ENCODE measurements at places on chromosomes 5 and 9. TPM values are rescaled to one million over a fixed set of nuclear protein-coding genes. Genes with fewer than 3 reads are reported as not detected.

Gene AIF1L
- polyA plus RNA-seq, result 347 TPM

Gene ZNF454
- 9.9 TPM for polyA plus RNA-seq

Gene SPATA31C1
- 0.58 TPM for polyA plus RNA-seq

Gene COL23A1
- polyA plus RNA-seq, result 6.2 TPM

DNA sequence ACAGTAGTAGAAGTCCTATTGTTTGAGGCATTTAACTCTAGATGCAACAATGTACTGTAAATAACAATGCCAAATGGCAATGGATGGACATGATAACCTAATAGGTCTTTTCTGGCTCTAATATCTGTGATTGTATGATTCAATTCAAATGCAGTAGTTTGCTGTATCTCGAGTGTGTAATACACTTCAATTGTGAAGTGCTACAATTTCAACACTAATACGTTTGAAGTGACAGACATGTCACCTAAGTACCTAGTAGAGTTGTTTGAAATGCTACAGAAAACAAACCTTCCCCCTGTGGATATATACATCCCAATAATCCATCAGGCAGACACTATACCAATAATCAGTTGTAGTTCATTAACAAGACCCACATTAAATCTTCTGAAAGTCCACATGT is 305.9 kb upstream of the ITGA1 start:
- no peak for DNase-seq

DNA sequence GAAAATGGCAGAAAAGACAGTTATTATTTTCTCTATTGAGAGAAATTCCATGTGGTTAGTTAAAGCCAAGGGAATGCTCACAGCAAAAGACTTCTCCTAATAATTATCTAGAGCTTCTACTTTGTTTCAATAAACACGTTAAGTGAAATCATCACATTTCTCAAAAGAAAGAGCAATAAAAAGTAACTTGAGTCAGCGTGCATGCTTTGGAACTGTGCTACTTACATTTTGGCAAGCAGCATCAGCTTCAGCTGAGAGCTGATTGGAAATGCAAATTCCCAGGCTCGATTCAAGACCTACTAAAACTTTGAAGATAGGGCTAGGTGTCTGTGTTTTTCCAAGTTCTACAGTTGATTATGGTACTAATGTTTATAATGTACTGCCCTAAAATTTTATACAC is 132.1 kb downstream of the CDH18 start:
- DNase-seq, result no peak

GRCh38 chr5:57531333-57531732 is 48.7 kb upstream of the ACTBL2 start:
- DNase-seq, result no peak

- peak; percentile 82 for DNase-seq
Observed at GRCh38 chr9:35675732-35676392, 2.1 kb downstream of the CA9 start.

GRCh38 chr5:11483630-11484029 is 420.6 kb downstream of the CTNND2 start:
- DNase-seq, result no peak

DNA sequence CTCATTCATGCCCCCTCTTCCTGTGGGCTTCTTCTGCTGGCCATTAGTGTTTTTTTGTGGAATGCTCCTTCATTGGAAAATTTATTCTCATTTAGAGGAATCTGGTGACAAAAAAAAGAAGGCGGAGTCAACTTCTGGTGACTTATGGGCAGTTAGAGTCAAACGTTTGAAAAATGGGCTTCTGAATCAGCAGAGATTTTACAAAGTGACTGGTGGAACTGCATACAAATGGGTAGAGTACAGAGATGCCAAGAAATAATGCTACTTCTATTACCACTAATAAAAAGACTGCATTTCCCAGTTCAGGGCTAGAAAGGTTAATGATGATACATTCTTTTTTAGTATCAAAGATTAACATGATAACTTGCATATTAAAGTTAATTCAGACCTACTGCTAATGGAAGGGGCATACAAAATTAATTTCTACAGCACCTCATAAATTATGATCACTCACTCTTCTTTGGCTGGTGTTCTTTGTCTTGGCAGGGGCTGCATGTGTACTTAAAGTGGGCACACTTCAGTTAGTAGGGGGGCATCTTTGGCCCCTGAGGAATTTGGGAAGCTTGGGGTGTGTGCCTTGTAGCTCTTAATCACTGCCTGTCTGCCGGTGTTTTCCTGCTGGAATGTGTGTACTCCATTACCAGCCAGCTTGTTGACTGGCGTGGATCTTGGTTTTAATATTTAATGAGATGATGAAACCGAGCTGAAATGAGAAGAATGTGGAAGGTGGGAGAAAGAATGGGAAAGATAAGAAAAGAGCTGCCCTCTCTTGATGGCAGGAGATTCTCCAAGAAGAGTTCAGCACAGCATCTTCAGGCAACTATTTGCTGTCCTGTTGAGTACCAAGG is 148.9 kb downstream of the DOCK2 start:
- no peak for DNase-seq

DNA sequence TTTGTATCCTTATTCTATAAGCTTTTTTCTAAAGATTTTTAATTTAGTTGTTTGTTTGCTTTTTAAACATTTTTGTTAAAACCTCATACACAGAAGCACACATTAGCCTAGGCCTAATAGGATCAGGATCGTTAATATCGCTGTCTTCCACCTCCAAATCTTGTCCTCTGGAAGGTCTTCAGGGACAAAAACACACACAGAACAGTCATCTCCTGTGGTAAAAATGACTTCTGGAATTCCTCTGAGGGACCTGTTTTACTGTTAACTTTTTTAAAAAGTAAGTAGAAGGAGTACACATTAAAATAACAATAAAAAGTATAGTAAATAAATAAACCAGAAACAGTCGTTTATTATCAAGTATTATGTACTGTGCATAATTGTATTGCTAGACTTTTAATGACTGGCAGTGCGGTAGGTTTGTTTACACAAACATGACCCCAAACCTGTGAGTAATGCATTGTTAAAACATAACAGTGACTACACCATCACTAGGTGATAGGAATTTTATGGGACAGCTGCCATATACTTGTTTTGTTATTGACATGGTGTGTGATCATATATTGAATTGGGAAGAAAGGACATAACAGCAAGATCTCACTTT is 109.6 kb downstream of the ZCCHC7 start:
- DNase-seq, result no peak

DNA sequence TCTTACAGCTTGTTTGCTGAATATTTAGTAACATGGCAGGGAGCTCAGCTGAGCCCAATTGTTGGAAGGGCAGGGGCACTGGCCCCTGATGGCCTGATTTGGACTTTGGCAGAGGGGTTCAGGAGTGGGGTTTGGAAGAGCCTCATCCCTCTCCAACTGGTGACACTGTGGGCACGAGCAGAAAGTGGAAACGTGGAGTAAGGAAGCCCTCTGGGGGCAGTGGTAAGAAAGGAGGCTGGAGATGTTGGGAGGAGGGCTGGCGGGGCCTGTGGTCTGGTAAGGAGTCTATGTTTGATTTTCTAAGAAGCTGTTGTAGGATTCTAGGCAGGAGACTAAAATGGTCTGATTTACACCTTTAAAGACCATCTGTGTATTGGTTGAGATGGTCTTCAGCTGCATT is 208.9 kb downstream of the HSPA4 start:
- no peak for DNase-seq

- DNase-seq, result no peak
Observed at GRCh38 chr5:143222287-143223231, 180.9 kb downstream of the NR3C1 start.

GRCh38 chr5:129601576-129601975 is 141.5 kb downstream of the ADAMTS19 start:
- DNase-seq, result no peak

DNA sequence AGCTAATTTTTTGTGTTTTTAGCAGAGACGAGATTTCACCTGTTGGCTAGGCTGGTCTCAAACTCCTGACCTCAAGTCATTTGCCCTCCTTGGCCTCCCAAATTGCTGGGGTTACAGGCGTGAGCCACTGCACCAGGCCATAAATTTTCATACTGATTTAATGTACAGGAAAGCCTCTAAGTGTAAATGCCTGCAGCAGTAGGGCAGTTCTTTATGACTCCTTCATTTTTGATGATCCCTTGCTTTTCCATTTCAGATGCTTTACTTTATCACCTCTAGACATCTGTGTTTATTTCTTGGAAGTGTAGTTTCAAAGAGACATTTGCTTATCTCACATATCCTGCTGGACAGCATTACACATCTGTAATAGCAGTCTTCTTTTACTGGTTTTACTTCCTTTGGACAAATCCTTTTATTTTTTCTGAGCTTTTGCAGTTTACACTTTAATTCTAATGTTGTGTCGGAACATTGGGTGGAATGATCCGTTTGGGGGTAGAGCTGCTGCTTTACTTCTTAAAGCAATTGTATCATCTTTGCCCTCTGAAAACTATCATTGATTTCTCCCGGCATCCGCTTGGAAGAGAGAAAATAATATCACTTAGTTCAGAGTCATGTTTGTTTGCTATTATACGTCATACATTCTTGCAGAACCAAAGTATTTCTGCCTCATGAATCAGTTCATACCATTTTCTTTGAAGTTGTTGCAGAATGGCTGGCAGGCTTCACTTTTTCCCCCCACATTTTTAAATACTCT is 36.0 kb downstream of the SCGB3A1 start:
- DNase-seq, result no peak

- DNase-seq, result no peak
Observed at GRCh38 chr9:13282998-13283397, 3.5 kb upstream of the MPDZ start.

GRCh38 chr5:102691434-102691833 is 63.7 kb upstream of the PAM start:
- DNase-seq, result no peak

- no peak for DNase-seq
Observed at GRCh38 chr9:77455312-77455927, 192.7 kb downstream of the GNA14 start.

- DNase-seq, result no peak
Observed at GRCh38 chr5:141559461-141559860, 59.3 kb downstream of the DIAPH1 start.

DNA sequence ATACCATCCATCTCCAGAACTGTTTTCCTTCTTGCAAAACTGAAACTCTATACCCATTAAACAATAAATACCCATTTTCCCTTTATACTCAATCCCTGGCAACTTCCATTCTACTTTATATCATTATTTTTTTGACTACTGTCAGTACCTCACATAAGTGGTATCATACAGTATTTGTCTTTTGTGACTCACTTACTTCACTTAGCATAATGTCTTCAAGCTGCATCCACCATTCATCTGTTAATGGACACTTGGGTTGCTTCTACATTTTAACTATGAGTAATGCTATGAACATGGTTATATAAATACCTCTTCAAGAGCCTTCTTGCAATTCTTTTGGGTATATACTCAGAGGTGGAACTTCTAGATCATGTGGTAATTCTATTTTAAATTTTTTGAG is 11.6 kb upstream of the TYRP1 start:
- DNase-seq, result no peak

GRCh38 chr9:78021697-78022096 is 9.9 kb downstream of the GNAQ start:
- no peak for DNase-seq

DNA sequence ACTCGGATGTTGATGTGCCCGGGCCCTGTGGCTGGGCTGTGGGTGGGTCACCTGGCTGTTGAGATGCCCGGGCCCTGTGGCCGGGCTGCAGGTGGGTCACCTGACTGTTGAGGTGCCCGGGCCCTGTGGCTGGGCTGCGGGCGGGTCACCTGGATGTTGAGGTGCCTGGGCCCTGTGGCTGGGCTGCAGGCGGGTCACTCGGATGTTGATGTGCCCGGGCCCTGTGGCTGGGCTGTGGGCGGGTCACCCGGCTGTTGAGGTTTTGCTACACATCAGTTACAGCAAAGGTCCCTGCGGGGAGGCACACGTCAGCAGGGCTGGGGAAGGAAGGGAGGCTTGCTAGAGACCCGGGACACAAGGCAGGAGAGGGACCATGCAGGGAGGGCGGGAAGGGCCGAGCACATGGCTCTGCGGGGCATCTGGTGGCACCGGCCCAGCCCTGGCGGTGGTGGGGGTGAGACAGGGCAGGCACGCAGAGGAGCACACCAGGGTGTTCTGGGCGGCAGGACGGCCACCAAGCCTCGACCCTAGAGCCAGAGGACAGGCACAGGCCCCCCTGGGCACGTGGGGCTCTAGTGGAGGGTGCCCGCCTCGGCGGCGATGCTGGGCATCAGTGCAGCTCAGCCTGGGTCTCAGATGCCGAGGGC is 35.4 kb downstream of the PNPLA7 start:
- no peak for DNase-seq

Gene LPAR1
- polyA plus RNA-seq, result 25.9 TPM

DNA sequence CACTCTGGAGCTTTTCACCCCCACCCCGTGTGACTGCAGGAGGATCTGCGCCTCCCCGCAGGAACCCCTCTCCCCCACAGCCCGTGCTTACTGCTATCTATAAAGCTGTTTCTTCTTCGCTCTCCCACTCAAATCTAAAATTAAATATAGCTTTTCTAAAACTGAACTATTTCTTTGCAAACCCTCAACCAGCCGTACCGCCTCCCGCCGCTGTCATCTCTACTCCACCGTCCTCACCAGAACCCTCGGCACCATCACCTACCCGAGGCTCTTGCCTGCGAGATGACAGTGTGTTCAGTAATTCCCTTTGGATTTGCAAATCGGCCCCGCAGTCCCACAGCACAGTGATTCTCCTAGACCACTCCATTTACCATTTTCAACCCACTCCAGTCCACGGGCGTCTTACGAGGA is 13.6 kb downstream of the LPCAT1 start:
- DNase-seq, result no peak

GRCh38 chr9:123769719-123770118 is 160.2 kb downstream of the DENND1A start:
- no peak for DNase-seq

GRCh38 chr9:27157736-27158135 is 48.7 kb downstream of the TEK start:
- DNase-seq, result no peak

All from left kidney (tissue), 8 donors.